ENCODE measurements at places on chromosomes 2 and 18.

- no peak for DNase-seq
Measured at GRCh38 chr2:118090387-118091139, 2.3 kb downstream of the INSIG2 start.

GRCh38 chr2:85401464-85401805 lies 8.7 kb downstream of the CAPG start:
- no peak for DNase-seq

- no peak for DNase-seq
Measured at GRCh38 chr2:170500770-170501169, 214.4 kb upstream of the SP5 start.

- DNase-seq, result no peak
Measured at GRCh38 chr2:235054475-235054874, 102.7 kb downstream of the SH3BP4 start.

DNA sequence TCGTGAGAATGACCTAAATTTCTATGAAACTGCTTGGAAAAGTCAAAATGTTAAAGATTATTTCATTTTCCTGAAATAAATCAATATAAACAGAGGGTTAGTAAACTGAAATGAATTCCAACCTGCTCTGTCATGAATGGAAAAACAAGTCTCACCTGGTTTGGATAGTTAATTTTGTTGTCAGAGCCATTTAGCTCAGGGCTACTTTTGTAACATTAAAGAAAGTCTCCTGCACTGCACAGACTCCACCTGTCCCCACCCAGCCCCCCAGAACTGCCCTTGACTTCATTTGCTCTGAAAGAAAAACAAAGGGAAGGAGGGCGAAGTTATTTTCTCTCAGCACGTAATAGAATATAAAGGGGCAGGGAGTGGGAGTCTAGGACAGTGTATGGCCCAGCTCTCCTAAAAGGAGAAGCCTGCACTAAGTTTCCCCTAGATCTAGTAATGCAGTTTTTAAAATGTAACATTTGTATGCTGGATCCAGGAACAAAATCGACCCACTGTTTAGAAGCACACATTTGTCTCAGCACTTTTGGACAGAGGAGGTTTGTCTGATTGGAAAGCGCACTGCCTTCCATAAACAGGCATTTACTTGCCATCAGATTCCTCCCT lies 54.2 kb upstream of the ACSL3 start:
- no peak for DNase-seq

GRCh38 chr18:36200354-36200771 lies 13.1 kb downstream of the MOCOS start:
- no peak for DNase-seq

GRCh38 chr2:191976436-191976835 lies 129.5 kb upstream of the CAVIN2 start:
- no peak for DNase-seq

DNA sequence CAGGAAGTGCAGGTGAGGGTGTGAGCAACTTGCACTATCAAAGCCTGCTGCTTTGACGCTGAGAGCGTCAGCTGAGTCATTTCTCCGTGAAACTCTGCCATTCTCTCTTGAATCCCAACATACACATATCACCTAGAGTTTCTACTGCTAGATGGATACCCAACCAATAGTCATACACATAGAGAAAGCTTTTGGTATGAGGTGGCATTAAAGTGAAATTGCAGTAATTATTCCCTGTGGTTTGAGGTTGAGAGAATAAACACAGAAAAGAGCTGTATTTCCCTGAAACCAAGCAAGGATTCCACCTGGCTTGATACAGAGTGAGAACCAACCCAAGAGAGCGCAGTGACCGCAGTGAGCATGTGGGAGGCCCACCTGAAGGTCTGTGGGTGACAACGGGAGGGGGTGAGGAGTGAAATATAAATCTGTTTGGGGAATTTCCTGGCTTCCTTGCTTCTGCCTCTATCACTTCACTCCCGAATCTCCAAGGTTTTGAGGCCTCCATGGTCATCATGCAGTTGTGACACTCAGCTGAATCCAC lies 28.8 kb upstream of the TMEM18 start:
- DNase-seq, result peak; percentile 22

GRCh38 chr2:28389399-28390240 lies 3.0 kb upstream of the FOSL2 start:
- DNase-seq, result no peak

DNA sequence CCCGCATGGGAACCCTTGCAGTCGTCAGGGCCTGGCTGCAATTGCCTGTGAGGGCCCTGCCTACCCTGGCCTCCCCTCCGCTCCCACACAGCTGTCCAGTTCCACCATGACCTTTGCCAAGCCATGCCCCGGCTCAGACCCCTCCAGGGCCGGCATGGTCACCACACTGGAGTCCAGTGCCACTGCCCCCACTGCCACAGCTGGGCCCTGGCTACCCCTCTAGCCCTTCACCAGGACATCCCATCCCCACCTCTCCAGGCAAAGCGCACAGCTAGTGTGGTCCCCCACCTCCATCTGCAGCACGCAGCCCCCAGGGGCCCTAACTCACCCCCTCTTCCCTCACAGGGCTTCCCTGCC lies 70.3 kb upstream of the SMAD7 start:
- no peak for DNase-seq

DNA sequence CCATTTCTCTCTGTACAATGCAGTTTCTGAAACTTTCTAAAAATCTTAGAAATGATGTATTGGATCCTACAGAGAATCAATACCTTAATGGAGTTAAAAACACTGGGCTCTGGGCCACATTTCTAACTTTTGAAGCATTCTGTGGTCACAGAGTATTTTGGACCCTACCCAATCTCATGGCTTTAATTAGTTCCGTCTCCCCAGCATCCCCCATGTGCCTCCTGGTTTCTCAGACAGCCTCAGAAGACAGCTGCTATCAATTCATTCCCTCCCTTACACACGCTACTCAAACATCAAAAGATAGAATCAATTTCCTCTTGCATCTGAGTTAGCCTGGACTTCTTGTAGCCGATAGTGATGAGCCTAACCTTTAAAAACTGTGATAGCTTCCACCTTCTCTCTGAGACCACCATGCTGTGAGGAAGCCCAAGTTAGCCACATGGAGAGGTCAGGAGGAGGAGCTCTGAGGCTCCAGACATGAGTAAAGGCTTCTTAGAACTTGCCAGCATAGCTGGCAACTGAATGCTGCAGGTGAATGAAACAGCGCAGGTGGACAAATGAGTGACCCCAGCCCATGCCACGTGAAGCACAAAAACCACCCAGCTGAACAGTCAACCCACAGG lies 10.4 kb downstream of the ADCY3 start:
- no peak for DNase-seq

GRCh38 chr2:191009541-191010374 lies 4.2 kb downstream of the STAT1 start:
- no peak for DNase-seq

DNA sequence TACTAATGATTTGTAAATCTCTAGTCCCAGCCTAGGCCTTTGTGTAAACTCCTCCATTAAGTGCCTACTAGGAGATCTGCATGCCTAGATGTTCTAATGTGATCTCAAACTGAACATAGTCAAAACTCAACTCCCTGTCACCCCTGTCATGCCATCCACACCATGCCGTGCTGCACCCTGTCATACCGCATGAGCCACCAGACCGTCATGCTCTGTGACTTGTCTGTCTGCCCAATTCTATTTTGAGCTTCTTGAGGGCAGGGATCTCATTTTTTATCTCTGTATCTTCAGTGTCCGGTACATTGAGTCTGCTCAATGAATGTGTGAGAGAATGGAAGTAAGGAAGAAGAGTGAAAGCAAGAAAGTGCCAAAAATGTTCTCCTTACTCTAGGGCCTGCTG lies 35.5 kb downstream of the GREB1L start:
- DNase-seq, result no peak

- DNase-seq, result no peak
Measured at GRCh38 chr18:44681076-44681970, 635 bp downstream of the SETBP1 start.

DNA sequence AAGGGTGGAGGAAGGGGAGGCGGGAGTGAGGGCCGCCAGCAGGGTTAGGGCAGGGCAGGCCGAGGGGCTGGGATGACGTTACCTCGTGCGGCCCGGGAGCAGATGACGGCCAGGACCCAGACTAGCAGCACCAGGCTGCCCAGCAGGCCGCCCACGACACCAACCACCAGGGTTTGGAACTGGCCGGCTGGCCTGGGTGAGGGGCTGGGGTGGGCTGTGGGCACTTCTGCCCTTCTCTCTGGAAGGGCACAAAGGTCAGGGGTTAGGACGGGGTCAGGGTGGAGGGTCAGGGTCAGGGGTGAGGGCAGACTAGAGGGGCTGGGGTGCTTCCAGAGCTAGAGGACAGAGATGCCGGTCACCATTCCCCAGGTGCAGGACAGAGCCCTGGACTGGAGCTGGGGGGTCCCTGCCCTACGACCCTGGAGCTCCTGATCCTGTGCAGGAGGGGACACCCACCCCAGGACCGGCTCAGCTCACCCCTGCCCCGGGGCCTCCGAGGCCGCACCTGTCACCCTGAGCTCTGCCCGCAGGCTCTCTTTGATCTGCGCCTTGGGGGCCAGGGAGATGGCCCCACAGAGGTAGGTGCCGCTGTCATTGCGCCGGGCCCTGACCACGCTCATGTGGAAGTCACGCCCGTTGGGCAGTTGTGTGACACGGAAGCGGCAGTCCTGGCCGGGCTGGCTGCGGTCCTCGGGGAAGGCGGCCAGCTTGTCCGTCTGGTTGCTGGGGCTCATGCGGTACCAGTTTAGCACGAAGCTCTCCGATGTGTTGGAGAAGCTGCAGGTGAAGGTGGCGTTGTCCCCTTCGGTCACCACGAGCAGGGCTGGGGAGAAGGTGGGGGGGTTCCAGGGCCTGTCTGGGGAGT lies 6.3 kb downstream of the PDCD1 start:
- no peak for DNase-seq

GRCh38 chr2:143347901-143348414 lies 218.7 kb downstream of the ARHGAP15 start:
- no peak for DNase-seq
